Left lung (tissue), 14 donors: ENCODE measurements at places on chromosomes 6 and 20. TPM values are rescaled to one million over a fixed set of nuclear protein-coding genes. Genes with fewer than 3 reads are reported as not detected.

Gene EYS
- total RNA-seq: 0.50 TPM

Gene MYBL2
- total RNA-seq: 10.5 TPM

Gene ZBTB46
- total RNA-seq: 11.3 TPM

Gene CPNE5
- total RNA-seq: 1.9 TPM

Gene C20orf144
- total RNA-seq: 0.24 TPM

Gene RAD21L1
- not detected for total RNA-seq

- no peak overlapping the region for H3K4me3 ChIP-seq
- no peaks in the 10 kb centered on the region for H3K36me3 ChIP-seq
- H3K27ac ChIP-seq: no peak overlapping the region
- H3K4me1 ChIP-seq: no peaks in the 10 kb centered on the region
- no peaks in the 10 kb centered on the region for H3K27me3 ChIP-seq
Measured at GRCh38 chr20:62323146-62323979, 20.6 kb downstream of the ADRM1 start.

DNA sequence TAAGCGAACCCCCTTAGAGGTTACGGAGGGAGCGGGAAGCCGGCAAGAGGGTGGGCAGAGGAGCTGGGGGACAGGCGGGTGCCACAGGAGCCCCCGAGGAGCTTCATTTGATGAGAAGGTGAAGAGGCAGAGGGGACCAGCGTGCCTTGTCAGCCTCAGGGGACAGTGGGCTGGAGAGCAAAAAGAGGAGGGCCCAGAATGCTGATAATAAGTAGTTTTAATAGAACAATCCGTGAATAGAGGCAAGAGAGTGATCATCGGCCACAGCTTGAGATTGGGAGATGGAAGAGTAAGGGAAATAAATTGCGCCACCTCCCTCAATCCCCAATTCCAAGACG, 1.3 kb downstream of the COL19A1 start:
- no peaks in the 10 kb centered on the region for H3K36me3 ChIP-seq
- no peak for DNase-seq
- peaks cover 9% of the 10 kb centered on the region for H3K4me1 ChIP-seq

DNA sequence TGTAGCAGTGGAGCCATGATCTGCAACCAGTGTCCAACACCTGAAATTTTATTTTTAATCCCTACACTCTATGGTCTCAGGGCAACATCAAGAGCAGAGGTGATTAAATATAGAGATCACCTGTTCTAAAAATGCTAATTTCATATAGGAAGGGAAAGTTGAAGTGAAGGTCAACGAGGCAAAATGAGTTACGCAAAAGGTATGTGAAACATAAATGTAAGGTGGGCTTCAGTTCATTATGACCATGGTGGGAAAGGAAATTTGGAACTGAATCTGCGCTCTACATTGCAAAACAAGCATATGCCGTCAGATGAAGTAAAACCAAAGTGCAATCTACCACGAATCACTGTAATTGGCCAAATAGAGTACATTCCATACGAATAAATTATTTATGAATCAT, 35.2 kb upstream of the STMND1 start:
- H3K4me1 ChIP-seq: no peaks in the 10 kb centered on the region
- no peak overlapping the region for H3K4me3 ChIP-seq
- H3K36me3 ChIP-seq: no peaks in the 10 kb centered on the region
- no peak overlapping the region for H3K27ac ChIP-seq
- no peaks in the 10 kb centered on the region for H3K27me3 ChIP-seq

GRCh38 chr6:154230393-154230792, 126.2 kb downstream of the IPCEF1 start:
- no peak for DNase-seq
- no peak overlapping the region for H3K4me3 ChIP-seq
- H3K36me3 ChIP-seq: no peaks in the 10 kb centered on the region
- H3K27ac ChIP-seq: no peak overlapping the region
- H3K27me3 ChIP-seq: no peaks in the 10 kb centered on the region
- H3K4me1 ChIP-seq: no peaks in the 10 kb centered on the region

GRCh38 chr6:109194880-109195279, 99.6 kb downstream of the CEP57L1 start:
- no peaks in the 10 kb centered on the region for H3K36me3 ChIP-seq
- DNase-seq: no peak
- H3K27ac ChIP-seq: no peak overlapping the region
- no peaks in the 10 kb centered on the region for H3K4me1 ChIP-seq
- H3K27me3 ChIP-seq: no peaks in the 10 kb centered on the region

DNA sequence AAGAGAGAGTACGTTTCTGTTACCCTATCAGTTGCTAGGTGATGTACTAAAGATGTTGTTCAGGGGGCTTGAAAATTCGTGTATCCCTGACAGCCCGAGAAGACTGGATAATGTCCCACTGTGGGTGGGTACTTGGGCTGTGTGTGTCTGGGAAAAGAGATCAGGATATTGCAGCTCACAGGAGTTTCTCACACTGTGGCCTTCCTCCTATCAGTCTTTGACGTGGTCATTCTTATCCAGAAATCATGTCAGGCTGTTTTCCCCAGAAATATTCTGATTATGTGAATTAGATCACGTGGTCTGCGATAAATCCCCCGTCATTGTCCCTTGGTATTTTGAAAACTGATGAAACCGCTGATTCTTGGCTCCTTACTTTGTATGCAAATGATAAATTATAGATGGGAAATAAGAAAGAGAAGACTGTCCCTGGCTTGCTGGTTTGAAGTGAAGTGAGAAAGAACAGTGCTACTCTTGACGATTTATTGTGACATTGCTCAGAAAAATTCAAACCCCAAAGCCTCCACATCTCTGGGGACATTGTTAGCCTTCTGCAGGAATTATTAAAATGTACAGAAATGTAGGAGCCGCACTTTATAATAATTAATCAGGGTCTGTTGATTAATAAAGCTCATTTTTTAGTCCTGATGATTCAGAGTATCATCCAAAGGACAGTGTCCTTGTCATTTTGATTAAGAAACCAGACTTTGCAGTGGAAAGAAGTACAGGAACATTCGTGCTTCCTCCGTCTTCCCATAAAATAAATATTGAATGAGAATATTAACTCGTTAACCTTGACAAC, 167.5 kb upstream of the TSHZ2 start:
- H3K36me3 ChIP-seq: no peaks in the 10 kb centered on the region
- no peak overlapping the region for H3K27ac ChIP-seq
- peaks cover 12% of the 10 kb centered on the region for H3K27me3 ChIP-seq
- no peak overlapping the region for H3K4me3 ChIP-seq
- DNase-seq: no peak
- no peaks in the 10 kb centered on the region for H3K4me1 ChIP-seq

GRCh38 chr6:39313526-39314272, 520 bp downstream of the KCNK17 start:
- peaks cover 59% of the 10 kb centered on the region for H3K27me3 ChIP-seq
- H3K4me1 ChIP-seq: peaks cover 8% of the 10 kb centered on the region
- H3K27ac ChIP-seq: no peak overlapping the region
- H3K36me3 ChIP-seq: no peaks in the 10 kb centered on the region
- H3K4me3 ChIP-seq: peak overlapping the region; percentile 30
- peak; percentile 81 for DNase-seq

DNA sequence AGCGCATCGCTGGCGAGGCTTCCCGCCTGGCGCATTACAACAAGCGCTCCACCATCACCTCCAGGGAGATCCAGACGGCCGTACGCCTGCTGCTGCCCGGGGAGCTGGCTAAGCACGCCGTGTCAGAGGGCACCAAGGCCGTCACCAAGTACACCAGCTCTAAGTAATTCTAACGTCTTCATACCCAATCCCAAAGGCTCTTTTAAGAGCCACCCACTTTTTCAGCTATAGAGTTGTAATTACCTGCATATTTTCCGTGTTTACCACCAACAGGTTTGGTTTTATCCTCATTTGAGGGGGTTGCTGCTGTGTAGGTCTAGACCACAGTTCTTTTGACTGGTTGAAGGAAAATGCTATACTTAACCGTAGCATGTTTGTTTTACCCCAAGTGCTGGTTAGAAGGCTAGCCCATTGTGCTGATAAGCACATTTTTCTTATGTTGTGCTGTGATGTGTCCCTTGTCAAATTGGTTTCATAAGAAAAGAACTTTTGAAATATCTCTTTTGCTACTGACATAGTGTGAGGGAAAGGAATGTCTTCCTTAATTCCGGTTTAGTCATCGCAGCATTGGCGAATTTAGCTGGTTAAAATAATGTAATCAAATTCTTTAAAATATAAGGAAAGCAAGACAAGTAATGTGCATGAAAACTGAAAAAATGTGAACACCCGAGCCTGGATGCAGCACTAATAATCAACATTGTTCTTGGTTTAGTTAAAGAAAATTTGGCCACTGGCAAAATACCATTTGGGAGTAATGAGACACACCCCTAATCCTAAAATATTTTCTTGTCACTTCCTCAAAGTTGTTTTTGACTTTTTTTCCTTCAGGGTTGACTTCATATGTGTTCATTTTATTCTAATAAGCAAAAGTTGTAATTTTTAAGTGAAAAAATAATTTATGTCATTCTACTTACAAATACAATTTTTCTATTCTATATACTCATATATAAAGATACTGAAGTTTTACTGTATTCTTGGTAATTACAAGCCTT, 112.8 kb downstream of the HFE start:
- no peaks in the 10 kb centered on the region for H3K36me3 ChIP-seq
- DNase-seq: no peak
- H3K27me3 ChIP-seq: peaks cover 98% of the 10 kb centered on the region
- H3K4me3 ChIP-seq: peak overlapping the region; percentile 69
- peak overlapping the region; percentile 96 for H3K27ac ChIP-seq

- no peaks in the 10 kb centered on the region for H3K4me1 ChIP-seq
- no peak overlapping the region for H3K27ac ChIP-seq
- DNase-seq: no peak
- no peaks in the 10 kb centered on the region for H3K27me3 ChIP-seq
- no peak overlapping the region for H3K4me3 ChIP-seq
Measured at GRCh38 chr20:35568645-35569044, 26.8 kb downstream of the ERGIC3 start.

DNA sequence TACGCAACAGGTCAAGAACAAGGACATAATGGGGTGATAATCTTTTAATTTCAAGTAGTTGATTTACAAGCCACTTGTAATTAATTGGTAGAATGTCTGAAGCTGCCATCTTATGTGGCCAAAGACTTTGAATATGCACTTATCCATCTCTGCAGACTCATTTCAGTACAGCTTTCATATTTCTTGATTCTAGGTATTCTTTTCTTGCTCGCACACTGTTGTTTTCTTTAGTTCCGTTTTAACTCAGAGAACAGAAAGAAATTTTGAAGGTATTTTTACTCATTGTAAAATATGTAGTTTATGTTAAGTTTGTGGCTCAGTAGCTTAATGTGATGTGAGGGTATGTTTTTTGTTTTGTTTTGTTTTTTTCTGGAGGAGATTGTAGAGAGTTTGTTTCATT, 73.9 kb downstream of the UBR2 start:
- no peak overlapping the region for H3K4me3 ChIP-seq
- no peak for DNase-seq
- no peaks in the 10 kb centered on the region for H3K27me3 ChIP-seq
- peaks cover 95% of the 10 kb centered on the region for H3K36me3 ChIP-seq
- H3K27ac ChIP-seq: no peak overlapping the region
